ENCODE measurements at places on chromosomes 4 and X.

- no peak for DNase-seq
Observed at GRCh38 chr4:52877036-52877435, 14.9 kb downstream of the RASL11B start.

- DNase-seq = no peak
Observed at GRCh38 chrX:84168574-84168973, 19.4 kb downstream of the RPS6KA6 start.

- no peak for DNase-seq
Observed at GRCh38 chr4:793093-793861, 32.7 kb downstream of the CPLX1 start.

- no peak for DNase-seq
Observed at GRCh38 chr4:123530357-123530756, 133.8 kb downstream of the SPRY1 start.

GRCh38 chr4:189374176-189374575, 566.5 kb upstream of the FRG1 start:
- DNase-seq = no peak
